ENCODE measurements at places on chromosomes 5 and 9.

DNA sequence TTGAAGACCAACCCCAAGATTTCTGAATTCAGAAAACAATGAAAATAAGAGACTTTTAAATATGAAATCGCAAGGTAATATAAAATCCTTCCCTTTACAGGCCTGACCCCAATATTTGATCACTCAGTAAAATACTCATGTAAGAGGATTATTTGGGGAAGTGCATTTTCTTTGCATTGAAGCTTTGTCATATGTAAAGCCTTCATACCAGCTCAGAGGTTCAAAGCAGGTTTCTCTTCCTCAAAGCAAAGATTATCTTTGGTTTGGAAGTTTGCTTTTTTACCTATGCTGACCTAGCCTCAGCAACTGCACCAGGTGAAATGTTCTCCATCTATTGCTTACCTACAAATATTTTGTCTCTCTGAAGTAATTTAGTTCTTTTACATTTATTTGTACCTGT is 106.5 kb upstream of the PARP8 start:
- DNase-seq: no peak

DNA sequence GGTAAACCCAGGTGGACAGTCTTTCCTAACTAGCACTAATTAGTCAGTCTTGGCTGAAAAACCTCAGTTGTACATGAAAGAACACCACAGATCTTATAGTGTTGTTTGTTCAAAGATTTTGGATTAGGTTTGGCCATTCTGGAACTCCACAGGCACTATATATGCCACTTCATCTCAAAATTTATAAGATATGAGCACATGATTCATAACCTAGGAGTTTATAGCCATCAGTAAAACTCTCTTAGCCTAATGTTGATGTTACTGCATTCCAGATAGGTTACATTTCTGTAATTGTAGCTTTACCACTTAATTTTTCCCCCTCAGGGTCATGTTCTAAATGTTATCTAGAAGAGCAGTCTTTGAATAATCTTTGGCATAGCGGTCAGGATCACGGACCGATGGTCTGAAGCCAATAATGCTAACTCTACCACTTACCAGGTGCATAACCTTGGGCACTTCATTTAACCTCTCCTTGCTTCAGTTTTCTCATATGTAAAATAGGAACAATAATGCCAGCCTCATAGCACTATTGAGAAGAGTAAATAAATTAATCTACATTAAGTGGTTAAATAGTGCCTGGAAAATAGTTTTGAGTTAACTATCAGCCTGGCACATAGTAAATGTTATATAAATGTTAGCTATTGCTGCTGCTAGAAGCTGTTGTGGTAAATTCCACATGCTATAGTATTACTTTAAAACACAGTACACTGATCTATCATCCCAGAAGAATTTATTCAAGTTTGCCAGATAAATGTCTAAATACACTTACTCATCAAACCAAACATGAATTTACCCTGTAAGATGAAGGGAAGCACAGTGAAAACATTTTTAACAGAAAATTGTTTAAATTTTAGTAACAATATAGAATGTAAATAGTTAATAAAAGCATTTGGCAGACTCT is 743.9 kb downstream of the NR2F1-AS1 start:
- DNase-seq: no peak

DNA sequence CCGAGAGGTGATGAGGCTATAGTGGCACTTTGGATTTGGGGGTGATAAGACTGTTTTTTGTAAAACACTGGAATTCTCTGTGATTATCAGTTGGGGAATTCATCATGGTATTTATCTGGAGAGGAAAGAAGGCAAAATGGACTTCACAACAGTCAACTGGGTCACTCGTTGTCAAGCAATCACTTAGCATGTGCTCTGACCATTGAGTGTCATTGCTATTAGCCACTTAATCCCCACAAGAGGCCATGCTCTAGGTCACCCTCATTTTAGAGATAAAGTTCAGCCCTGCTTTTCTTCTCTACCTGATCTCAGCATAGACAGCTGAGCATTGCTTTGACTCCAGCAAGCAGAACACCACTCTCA is 160.1 kb upstream of the PITX1 start:
- DNase-seq: no peak

- no peak for DNase-seq
Observed at GRCh38 chr5:113902917-113903660, 389.6 kb downstream of the YTHDC2 start.

DNA sequence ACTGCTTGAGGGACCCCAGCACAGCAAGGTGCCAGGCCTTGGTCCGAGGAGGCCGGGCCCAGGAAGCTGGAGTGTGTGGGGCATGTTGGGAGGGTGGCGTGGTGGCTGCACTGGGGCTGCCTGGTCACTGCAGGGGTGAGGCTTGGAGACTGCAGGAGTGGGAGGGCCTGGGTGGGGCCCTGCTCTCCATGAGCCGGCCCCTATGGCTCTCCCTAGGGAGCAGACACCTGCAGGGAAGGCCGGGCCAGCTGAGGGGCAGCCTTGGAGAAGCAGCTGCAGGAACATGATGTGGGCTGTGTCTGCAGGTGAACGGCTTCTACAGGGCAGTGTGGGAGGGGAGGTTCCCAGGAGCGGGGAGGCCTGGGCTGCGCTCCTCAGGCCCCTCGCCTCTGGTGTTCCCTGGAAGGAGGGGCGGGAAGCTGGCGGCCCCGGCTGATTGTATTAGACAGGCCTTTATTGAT is 41.7 kb upstream of the TMEM250 start:
- no peak for DNase-seq

DNA sequence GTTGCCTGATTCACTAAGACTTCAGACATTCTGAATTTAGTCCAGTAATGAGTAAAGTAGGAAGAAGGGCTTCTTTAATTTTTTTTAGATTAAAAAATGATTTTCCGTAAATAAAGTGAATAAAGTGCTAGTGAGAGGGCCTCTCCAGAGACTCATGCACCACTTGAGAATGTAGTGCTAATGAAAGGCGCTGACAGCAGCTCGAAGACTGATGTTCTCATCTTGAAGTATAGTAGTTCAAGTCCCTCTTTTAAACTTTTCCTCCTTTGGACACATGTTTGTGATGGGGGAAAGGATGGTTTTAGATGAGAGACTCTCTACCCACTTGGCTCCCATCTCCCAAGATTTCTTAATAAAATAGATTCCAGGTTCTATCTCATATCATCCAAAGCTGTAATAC is 48.5 kb downstream of the G3BP1 start:
- DNase-seq: no peak

DNA sequence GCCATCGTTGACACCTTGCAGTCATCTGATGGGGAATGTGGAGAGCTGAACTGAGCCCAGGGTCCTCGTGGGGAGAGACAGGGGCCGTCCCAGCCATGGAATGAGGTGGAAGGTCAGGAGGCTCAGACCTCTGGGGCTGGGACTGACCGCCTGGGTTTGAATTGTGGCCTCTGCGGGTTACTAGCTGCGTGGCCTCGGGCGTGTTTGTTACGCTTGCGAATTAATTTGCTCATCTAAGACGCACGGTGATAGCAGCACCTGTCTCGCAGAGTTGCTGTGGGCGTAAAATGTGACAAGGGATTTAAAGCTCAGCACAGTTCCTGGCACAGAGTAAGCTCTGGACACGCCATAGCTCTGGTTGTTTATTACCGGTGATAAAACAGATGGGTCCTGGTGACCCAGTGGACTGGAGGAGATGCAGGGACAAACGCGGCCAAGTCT is 19.4 kb upstream of the DAB2IP start:
- no peak for DNase-seq

- DNase-seq: no peak
Observed at GRCh38 chr5:135129307-135129706, 95.3 kb upstream of the PITX1 start.

- no peak for DNase-seq
Observed at GRCh38 chr5:151288180-151288579, 15.4 kb downstream of the SLC36A3 start.

- no peak for DNase-seq
Observed at GRCh38 chr5:91343916-91344315, 39.2 kb downstream of the ARRDC3 start.

GRCh38 chr5:67986761-67987160 is 228.8 kb upstream of the PIK3R1 start:
- DNase-seq: no peak

- no peak for DNase-seq
Observed at GRCh38 chr9:93114984-93115335, 18.9 kb downstream of the CARD19 start.

DNA sequence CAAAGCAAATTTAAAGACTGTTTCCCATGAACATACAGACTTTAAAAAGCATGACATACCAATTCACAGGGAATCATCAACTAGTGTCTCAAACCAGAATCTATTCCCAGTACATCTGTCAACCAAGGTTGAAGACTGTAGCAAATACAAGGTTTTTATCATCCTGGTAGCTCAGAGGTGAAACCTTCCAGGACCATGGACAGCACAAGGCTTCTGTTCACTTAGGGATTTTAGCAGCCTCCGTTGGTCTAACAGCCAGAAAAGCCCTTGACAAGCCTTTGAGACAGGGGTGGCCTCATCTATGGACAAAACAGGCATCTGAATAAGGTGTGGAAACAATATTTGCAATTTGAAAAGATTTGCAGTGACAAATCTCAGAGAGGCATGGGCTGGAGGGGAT is 119.0 kb downstream of the TRIM32 start:
- peak; percentile 1 for DNase-seq

GRCh38 chr9:23658376-23659258 is 167.4 kb downstream of the ELAVL2 start:
- no peak for DNase-seq

DNA sequence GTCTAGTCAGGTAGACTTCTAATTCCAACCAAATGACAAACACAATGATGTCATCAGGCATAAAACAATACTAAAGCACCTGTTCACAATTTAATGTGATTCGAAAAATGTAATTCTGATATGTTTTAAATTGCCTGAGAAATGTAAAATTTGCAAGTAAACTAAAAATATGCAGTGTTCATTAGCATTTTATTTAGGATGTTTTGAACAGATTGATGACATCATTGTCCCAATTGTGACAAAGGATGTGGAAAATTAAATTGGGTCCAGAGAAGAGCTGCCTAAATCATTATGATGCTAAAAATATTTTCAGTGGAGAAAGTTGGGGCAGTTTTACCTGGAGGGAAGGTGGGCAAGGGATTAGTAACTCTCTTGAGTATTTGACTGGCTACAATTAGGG is 86.5 kb downstream of the CFAP90 start:
- DNase-seq: no peak

DNA sequence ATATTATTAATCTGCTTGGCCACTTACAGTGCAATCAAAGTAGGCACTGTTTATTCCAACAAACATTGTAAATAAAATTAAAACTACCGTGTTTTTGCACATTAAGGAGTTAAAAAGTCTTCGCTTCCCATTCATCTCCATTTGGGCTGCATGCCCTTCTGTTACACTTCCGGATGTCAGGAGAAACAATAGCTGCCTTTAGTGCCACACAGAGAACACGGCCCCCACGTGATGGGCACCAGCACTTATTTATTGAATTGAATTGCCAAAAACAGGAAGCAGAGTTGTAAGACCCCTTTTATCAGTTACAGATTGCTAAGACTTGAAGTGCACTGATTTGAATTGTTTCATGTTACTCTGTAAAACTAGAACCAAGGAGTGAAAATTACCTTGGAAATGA is 80.4 kb downstream of the LHFPL2 start:
- no peak for DNase-seq

GRCh38 chr5:96615223-96615622 is 47.0 kb upstream of the CAST start:
- DNase-seq: no peak

- no peak for DNase-seq
Observed at GRCh38 chr5:3102531-3102930, 351.1 kb upstream of the IRX2 start.

DNA sequence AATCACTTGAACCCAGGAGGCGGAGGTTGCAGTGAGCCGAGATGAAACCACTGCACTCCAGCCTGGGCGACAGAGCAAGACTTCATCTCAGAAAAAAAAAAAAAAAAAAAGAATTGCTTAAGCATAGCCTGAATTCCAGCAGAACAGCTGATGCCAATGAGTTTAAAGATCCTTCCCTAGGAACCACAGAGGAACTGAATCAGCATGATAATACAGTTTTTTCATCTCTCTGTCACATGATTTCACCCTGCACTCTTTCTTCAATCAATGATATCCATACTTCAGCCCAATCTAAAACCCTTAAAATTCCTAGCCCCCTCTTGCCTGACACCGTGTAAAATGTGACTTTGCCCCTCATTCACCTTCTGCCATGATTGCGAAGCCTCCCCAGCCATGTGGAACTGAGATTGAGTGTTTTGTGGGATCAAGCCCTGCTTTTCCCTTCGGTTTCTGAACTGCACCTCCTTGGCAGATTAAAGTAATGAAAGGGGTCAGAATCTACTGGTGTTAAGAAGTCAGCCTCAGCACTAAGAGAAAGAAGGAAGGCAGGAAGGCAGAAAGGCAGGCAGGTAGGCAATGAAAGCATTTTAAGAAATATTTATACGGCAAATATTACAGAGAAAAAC is 20.9 kb upstream of the DMXL1 start:
- DNase-seq: no peak

GRCh38 chr5:179771311-179771895 is 22.4 kb upstream of the LTC4S start:
- no peak for DNase-seq

DNA sequence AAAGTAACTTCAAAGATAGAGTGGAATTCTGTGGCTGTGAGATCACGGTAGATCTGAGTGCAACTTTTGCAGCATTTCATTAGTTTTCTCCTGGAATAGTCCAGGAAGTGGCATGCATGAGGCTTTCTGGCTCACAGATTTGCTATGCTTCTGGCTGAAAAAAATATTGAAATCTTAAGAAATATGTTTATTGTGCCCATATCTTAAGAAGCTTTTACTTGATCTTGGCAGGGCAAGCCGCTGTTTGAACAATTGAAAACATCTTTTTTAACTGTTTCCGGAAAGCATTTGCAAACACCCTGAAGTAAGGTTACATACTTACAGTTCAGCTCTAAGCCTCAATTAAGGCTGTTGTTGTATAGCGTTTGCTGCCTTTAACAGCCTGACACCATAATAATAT is 135.7 kb upstream of the GDNF start:
- DNase-seq: no peak

GRCh38 chr9:126293522-126293889 is 33.1 kb upstream of the MVB12B start:
- DNase-seq: peak; percentile 20

DNA sequence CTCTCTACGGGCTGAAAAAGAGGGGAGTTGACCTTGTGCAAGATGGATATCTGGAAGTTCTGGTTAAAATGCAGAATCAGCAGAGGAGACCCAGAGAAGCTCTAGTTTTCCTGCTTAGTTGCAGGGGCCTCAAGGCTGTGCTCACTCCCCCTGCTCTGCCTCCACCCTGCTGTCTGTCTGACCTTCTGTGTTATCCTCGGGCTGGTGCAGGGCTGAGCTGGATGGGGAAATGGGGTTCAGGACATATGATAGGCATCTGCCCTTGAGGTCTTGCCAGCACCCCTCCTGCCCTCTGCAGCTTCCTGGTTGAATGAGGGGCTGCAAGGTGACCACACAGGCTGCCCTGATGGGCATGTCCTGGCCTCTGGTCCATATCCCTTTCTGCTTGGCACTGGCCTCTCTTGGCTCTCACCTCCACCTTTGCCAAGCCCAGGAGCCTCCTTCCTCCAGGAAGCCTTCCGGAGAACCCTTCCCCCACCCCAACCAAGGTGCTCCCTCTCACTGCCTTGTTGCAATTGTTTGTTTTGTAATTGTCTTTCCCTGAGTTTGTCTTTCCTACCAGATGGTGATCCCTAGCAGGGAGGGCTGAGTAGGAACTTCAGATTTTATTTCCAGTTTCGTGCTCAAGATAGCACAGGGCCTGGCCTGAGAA is 1.3 kb downstream of the TMEM268 start:
- DNase-seq: peak; percentile 15

GRCh38 chr5:6715271-6715670 is 2.0 kb downstream of the TENT4A start:
- no peak for DNase-seq
